ENCODE measurements at places on chromosomes 6 and 20. TPM values are rescaled to one million over a fixed set of nuclear protein-coding genes. Genes with fewer than 3 reads are reported as not detected.
A peak's percentile ranks its signal among the peaks of the same experiment; 100 is the strongest.

The CLDN20 gene
- total RNA-seq = not detected

DNA sequence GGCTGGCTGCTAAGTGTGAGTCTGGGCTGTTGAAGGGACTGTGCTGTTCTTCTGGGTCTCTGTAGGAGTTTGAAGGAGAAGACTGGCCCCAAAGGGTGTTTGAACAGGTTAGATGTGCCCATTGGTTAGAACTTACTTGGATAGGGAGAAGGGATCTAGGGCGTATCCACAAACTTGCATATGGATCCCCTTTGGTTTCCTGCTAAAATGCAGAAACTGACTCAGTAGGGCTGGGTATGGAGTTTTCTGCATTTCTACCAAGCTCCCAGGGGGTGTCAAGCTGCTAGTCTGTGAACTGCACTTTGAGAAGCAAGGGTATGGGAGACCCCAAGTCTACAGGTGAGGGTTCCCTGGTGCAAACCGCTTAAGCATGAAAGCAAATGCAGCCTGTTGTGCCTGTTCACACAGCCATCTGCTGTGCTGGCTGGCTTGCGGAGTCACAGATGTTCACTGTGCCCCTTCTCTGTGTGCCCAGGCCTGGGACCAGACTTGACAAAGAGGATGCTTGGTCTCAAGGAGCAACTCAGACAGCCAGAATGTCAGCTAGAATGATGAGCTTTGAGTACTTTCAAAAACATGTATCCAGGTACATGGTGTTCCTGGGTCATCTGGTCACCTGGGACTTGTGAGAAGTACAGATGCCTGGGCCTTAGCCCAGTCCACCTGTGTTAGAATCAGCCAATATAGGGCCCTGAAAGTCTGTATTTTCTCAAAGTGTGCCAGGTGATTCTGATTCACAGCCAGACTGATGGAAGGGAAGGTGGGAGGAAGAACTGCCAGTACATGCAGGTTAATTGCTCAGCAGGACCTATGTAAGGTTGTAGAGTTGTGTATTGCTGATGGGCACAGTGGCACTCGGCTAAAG is 7.4 kb downstream of the PPP1R16B start:
- DNase-seq = no peak

The RUNX2 gene
- 10.4 TPM for total RNA-seq

DNA sequence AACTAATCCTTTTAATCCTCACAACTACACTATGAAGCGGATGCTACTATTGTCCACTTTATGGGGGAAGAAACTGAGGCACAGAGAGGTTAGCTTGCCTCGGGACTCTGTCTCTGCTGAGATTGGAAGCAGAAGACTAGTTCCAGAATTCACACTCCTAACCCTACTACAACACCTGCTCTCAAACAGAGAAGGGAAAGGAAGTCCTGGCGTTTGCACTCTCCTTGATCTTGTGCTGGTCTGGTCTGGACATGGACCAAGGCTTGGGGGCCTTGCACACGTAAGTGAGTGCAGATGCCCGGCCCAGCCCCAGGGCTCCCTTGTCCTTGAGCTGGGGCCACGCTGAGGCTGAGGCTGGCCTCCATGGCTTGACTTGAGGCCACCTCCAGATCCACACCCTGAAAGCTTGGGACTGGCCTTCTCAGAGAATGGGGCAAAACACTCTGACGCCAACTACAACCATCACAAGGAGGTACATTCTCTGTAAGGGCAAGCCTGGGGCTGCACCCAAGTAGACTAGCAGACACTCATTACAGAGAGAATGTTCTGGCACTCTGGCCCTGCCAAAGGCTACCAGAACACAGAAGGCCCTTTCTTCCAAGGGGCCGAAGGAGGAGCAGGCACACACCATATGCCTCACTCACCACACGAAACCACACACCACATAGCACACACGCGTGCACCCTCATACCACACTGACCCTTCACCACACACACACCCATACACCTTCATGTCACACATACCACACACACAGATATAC is 33.3 kb upstream of the EZR start:
- no peak for DNase-seq

The EDN1 gene
- total RNA-seq = 3.3 TPM

GRCh38 chr6:26394289-26394688 is 7.8 kb upstream of the BTN3A1 start:
- DNase-seq = peak; percentile 65

- no peak for DNase-seq
Observed at GRCh38 chr6:107221519-107221918, 106.2 kb upstream of the BEND3 start.

The PDYN gene
- total RNA-seq = not detected

GRCh38 chr6:117477988-117478852 is 4.3 kb upstream of the DCBLD1 start:
- no peak for DNase-seq

GRCh38 chr6:89927791-89928550 is 33.7 kb downstream of the GJA10 start:
- DNase-seq = no peak

GRCh38 chr6:40315060-40315459 is 272.1 kb downstream of the LRFN2 start:
- DNase-seq = no peak

DNA sequence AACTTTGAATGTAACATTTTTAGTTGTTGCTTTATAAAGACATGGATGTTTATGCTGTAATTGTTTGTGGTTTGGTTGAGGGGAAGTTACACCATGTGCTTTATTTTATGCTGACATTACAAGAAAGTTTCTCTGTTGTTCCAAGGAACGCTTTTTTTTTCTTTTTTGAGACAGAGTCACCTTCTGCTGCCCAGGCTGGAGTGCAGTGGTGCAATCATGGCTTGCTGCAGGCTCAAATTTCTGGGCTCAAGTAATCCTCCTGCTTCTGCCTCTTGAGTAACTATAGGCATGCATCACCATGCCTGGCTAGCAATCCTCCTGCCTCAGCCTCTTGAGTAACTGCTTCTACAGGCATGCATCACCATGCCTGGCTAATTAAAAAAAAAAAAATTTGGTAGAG is 21.0 kb upstream of the IFNGR1 start:
- no peak for DNase-seq

The SLC17A3 gene
- total RNA-seq = not detected

DNA sequence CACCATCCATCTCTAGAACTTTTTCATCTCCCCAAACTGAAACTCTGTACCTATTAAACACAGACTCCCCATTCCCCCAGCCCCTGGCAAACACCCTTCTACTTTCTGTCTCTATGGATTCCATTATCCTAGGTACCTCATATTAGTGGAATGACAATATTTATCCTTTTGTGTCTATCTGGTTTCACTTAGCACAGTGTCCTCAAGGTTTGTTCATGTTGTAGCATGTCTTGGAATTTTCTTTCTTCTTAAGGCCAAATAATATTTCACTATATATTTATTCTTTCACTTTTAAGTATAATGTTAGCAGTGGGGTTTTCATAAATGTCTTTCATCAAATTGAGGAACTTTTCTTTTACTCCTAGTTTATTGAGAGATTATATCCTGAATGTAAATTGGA is 56.8 kb upstream of the DSP start:
- no peak for DNase-seq

The GPX5 gene
- not detected for total RNA-seq

The FAM209B gene
- not detected for total RNA-seq

The TP53TG5 gene
- 0.23 TPM for total RNA-seq

DNA sequence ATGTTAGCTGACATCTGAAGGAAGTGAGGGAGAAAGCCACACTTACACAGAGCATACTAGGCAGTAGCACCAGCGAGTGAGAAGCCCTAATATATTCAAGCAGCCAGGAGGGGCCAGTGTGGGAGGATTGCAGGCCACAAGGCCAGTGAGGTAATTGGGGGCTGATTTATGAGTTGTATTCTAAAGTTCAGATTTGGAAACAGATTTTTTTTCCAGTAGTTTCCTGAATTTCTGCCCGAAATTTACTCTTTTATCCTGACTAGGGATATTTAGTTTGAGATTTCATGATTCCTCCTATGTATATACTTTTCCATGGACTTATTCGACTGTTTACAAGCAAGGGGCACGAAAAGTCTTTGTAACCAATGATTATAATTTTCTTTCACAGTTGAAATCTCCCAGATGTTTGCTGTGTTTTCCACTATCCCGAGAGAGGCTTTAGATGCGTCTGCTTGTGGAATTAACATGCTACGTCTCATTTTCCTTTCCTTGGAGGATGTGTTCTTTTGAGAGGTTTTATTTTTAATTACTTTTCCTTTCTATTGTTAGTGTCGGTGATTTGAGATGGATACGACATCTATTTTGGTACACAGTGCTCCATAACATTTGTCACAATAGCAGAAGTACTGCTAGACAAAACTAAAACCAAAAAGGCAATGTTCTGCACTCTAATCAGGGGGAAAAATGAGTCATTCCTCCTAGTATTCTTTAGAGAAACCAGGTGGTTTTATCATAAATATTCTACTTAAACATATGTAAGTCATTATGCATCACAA is 356.3 kb upstream of the HSF2 start:
- no peak for DNase-seq

The NNAT gene
- total RNA-seq = not detected

DNA sequence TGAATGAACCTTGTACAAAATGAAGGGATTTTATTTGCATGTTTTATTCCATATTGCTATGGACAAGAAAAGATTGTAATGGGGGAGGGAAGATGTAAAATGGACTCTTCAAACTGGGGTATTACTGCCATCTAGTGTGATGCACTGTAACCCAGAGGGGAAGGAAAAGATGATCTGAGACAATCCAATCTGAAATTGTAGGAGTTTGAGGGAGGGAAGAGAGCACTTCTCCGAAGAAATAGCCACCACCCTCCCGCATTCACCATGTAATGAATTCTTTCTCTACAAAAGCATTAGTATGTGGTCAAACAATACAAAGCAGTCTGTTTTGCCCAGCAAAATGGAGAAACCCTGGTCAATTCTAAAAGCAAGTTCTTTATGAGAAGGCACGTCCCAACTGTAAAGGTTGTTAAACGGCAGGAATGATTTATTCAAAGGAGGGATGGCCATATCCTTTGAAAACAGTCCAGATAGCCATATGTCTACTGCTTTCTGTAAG is 679.5 kb upstream of the NRSN1 start:
- peak; percentile 3 for DNase-seq

Data from PC-9 (cell line).